ENCODE measurements at places on chromosomes 3 and 15.

DNA sequence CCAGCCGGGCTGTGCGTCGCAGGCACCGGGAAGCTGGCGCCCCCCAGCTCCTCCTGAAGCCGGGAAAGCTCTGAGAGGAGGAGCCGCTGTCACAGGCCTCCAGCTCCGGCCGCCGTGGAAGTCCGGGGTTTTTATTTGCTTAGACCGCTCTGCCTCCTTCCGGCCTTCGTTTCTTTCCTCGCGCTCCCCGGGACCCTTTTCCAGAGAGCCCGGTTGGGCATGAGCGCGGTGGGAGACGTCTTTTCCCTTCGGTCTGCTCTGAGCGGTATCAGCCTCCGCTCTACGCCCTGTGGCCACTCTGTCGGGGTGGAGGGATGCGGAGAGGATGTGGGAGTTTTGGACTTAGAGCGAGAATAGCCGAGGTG lies 559 bp downstream of the SENP5 start:
- peak; percentile 12 for DNase-seq

DNA sequence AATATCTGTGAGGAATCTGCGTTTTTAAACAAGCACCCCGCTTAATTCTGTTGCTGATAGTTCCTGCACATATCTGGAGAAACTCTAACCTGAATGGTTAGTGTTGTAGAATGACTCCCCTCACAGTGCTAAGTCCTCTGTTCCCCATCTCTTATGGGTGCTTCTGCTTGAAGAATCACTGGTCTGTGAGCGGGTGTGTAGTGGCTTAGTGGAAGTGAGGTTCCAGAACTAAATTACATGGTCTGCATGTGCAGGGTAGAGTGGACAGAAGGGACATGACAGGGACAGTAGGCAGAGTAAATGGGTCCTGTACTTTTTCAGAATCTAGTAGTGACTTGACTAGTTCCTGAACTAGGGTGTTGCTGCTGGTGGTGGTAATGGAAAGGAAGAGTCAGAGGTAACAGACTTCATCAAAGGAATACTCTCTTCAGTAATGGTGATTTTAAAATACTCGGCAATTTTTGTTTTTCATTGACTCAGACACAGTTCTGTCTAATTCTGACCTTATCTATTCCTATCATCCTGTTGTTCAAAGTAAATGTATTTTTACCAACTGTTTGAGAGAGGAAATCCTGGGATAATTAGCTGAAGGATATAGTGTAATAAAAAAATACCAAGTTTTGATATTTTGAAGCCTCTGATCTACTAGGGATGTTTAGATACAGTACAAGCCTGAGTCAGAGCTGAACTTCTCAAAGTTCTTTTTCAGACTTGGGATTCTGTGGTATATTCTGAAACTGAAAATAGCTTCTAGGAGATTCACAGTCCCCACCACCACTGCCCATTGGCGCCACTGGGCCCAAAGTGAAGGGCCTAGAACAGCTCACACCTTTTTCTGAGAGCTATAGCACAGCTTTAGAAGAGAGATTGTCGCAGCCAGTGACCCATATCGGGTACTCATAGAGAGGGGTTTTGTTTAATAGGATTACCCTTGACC lies 55.5 kb downstream of the FNDC3B start:
- DNase-seq, result no peak

GRCh38 chr3:187808527-187808895 lies 63.2 kb upstream of the BCL6 start:
- no peak for DNase-seq

GRCh38 chr15:88628018-88628654 lies 7.0 kb downstream of the AEN start:
- DNase-seq, result no peak

DNA sequence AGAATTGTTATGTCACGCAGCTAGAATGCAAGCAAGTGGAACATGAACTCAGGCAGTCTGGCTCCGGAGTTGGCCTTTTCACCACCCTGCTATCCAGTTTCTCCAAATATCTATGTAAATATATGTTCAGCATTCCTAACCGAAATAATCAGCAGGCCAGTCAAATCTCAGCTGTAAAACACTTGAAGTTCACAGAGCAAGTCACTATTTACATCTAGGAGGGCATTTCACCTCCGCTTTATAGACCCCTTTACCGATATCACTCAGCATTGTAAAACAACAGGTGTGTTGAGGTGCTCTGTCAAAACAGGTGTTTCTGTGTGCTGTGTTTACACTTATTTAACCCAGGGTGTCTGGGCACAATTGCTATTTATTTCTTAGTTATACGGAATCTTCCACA lies 12.2 kb upstream of the HES1 start:
- no peak for DNase-seq

Measured in dermis microvascular lymphatic vessel endothelial cell (primary cell).